Suprapubic skin (tissue), 4 donors: ENCODE measurements at places on chromosomes 2 and 18.

GRCh38 chr2:177207101-177207500 is 5.5 kb upstream of the HNRNPA3 start:
- no peak for DNase-seq

GRCh38 chr18:58067601-58068000 is 23.6 kb downstream of the NEDD4L start:
- no peak for DNase-seq

GRCh38 chr2:52383541-52383940 is 1351.6 kb upstream of the NRXN1 start:
- DNase-seq, result no peak

GRCh38 chr2:234607691-234608090 is 110.8 kb upstream of the ARL4C start:
- peak; percentile 43 for DNase-seq

DNA sequence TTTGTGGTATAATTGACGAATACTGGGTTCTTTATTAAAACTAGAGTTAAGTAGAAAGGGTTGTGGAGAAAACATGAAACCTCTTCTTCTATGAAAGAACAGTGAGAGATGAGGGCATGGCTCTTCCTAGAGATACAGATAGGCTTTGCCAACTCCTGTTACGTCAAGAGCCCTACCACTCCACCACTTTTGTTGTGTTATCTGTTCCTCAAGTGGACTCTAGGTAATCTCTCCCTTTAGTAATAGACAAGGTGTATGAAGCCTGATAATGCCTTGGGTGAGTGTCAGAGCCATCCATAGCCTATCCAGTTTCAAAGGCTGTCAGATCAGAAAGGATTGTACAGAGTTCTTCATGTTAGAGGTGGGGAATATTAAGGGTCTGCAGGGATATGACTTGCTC is 176.4 kb downstream of the SETBP1 start:
- DNase-seq, result no peak

DNA sequence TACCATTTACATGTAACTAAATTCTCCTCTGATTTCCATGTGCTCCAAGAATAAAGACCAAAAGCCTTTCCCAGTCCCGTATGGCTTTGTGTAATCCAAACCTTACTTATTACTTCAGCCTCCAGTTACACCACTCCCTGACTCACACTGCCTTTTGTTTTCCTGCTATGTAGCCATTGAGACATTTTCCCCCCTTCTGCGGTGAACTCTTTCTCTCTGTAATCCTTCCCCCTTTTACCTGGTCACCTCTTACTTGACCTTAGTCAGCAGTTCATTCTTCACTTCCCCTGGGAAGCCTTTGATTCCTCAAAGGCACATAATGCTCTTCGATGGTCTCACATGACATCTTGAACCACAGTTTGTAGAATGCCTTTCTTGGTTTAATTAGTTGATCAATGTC is 256.0 kb upstream of the FANCL start:
- no peak for DNase-seq

DNA sequence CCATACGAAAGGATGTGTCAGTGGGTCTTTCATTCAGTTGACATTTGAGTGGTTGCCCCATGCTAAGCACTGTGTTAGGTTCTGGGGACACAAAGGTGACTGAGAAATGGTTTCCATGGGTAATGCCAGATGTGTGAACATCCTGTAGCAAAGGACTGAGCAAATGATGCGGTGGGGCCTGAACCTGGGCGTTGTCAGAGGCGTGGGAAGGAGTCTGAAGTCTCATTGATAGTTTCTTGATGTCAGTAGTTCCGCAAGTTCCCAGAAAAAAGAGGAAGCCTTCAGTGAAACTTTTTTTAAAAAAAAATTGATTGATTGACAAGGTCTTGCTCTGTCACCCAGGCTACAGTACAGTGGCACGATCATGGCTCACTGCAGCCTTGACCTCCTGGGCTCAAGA is 56.9 kb downstream of the LIMS1 start:
- no peak for DNase-seq

- no peak for DNase-seq
Measured at GRCh38 chr2:27083410-27084296, 2.9 kb upstream of the KHK start.

- no peak for DNase-seq
Measured at GRCh38 chr18:22332590-22332989, 85.1 kb downstream of the CTAGE1 start.

DNA sequence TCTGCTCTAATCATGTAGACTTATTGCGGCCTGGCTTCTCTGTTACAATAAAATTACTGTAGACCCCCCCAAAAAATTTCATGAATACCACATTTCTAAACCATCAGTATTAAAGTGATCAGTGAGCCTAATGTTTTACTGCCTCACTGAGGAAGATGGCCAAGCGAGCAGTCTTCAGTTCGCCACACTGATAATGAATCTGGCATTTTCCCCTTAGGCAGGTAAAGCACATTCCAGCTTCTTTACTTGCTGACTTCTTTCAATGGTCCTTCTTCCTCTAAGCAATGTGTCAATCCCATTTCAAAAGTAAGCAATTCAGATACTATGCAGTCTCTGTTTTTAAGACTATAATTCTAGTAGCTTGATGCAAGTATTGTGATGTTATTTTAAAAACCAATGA is 137.6 kb downstream of the LAMA1 start:
- DNase-seq, result no peak

- no peak for DNase-seq
Measured at GRCh38 chr2:54669677-54670484, 53.6 kb upstream of the EML6 start.

- DNase-seq, result no peak
Measured at GRCh38 chr2:40028792-40029488, 249.9 kb upstream of the THUMPD2 start.

GRCh38 chr2:58620093-58620492 is 379.0 kb upstream of the FANCL start:
- DNase-seq, result no peak

- no peak for DNase-seq
Measured at GRCh38 chr2:9164112-9164608, 42.5 kb upstream of the ASAP2 start.

DNA sequence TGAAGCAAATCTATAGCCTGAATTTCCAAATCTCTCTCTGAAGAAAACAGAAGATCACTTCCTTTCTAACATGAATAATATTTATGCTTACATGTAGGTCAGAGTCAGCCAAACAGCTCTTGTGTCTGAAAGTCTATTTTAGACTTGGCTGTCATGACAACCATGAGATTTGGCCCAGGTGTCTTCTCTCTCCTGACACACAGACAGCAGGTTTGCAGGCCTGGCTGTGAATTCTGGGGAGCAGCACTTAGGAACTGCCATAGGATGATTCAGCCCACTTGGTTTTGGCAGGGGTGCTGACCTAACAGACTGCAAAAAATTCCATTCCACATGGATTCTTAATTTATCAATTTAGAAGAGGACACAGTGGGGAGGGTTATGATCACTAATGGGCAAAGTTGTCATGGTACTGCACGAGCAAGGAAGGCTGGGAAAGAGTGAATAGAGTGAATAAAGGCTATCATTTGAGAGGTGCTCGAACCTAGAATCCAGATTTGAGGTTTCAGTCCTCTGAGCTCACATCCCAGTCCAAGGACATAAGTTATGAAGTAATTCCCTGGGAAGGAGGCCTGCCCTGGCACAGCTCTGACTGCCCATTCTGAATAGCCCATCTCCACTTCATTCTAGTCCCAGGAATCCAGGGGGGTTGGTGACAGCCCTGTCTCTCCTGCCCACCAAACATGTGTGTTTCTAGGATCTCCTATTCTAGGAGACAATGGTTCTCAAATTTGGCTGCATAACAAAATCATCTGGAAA is 453.9 kb upstream of the TRIB2 start:
- no peak for DNase-seq

DNA sequence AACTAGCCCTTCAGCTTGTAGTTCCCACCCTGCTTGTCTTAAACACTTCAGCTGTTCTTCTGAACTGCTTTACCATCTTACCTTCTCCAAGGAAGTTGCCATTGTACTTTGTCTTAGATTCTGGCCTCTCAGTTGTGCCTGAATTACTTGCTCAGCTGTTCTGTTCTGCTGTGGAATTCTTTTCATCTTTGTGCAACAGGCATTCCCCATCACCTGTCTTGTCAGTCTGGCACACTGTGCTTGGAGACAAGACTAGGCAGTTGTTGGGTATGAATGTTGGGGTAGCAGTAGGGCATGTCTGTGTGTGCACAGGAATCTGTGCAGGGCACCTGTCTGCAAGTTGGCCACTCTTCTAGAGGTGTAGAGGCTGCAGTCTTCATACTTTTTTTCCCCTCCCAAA is 38.7 kb downstream of the PHLPP1 start:
- DNase-seq, result no peak

DNA sequence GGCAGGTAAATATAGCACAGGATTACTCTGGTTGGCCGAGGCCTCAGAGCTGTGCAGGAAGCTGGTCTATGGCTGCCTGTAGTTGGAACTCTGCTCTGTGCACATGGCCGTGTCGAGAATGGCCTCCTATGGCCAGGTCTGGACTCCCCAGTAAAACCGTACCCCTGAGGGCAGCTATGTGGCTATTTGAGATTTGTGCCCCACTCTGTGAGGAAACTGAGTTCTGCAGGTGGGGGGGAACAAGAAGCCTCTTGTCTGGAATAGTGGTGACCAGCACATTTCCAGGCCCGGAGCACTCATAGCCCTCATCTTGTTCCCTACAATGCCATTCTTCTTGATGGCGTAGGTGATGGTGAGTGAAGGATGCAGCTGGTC is 15.0 kb upstream of the TEX51 start:
- no peak for DNase-seq

GRCh38 chr18:11470941-11471340 is 138.5 kb upstream of the SLC35G4 start:
- DNase-seq, result no peak

DNA sequence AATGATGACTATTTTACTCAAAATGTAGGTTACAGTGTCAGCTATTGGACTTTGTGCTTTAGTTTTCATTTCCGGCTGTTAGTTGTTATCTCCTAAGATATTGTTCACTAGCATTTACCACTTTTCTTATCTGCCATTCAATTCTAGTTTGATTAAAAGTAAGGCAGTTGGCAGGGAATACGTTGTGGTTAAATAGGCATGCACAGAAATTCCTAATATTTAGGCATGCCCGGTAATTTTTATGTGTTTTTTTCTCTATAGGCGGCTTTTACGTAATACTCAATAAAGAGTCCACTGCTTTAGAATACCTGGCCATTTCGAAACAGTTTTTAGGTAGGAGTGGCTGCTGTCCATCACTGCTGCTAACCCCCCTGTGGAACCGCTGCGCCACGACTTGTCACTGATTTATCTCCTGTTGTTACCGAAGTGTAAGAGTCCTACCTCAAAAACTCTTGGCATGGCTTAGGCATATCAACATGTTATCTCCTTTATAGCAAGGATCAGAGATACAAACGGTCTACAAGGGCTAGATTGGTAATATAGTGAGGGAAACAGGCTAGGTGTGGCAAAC is 39.5 kb downstream of the BABAM2 start:
- no peak for DNase-seq

DNA sequence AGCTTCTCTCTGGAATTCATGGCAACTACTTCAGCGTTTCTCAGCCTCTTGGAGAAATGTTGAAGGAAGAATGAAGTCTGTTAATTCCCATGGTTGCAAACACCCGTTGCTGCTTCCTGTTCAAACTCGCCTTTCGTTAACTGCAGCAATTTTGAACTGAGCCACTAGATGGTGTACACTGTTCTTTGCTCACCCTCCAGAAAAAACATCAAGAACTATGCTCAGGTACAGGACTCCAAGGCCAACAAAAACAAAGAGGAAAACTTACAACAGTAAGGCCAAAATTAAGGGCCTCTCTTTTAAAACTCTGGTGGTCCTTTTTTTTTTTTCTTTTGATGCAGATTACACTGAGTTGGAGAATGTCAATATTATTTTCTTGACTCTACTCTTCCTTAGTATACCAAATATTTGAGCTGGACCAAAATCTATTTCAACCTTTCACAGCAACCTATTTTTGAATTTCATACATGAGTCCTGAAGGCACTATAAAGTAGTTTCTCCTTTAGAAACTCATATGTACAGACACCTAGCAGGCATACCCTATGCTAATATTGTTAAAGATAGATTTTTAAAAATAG is 58.2 kb downstream of the KLHL14 start:
- no peak for DNase-seq

- no peak for DNase-seq
Measured at GRCh38 chr18:9694952-9695495, 13.1 kb upstream of the RAB31 start.

GRCh38 chr2:51107841-51108240 is 75.9 kb upstream of the NRXN1 start:
- DNase-seq, result no peak

GRCh38 chr2:159913900-159914299 is 115.9 kb upstream of the CD302 start:
- DNase-seq, result no peak

GRCh38 chr2:12415536-12415935 is 301.2 kb upstream of the TRIB2 start:
- no peak for DNase-seq

DNA sequence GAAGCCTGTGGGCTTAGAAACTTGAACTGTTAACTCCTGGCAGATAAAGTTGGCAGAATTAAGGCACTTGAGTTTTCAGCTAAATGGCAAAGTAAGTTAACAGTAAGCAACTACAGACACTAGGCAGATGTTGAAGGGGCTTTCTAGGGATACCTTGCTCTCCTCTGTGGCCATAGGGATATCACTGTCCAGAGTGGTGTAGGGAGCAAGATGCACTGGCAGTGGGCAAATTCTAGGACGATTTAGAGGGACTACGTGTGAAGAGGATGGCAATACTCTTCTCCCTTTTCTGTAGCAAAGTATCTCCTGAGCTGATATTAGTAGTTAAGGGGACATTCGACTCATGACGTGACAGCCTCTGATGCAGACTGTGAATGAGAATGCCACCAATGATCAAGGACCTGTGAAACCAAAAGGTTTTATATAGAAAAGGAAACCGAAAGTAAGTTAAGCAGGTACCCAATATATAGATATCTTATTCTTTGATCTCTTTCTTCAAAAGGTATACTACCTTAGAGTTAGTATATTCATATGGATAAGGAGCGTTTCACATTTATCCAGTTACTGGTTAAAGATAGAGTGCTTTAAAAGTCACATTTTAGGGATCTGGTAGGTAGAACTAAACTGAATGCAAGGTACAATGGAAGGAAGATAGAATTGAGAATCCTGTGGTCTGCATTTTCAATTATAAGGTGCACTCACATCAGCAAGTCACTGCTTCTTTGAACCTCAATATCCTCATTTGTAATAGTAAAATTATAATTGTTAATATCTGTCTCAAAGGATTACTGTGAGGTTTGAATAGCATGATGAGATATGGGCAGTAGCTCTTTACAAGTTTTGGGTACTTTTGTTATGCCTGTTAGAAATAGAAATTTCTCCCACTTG is 106.4 kb downstream of the KCNH7 start:
- DNase-seq, result no peak

DNA sequence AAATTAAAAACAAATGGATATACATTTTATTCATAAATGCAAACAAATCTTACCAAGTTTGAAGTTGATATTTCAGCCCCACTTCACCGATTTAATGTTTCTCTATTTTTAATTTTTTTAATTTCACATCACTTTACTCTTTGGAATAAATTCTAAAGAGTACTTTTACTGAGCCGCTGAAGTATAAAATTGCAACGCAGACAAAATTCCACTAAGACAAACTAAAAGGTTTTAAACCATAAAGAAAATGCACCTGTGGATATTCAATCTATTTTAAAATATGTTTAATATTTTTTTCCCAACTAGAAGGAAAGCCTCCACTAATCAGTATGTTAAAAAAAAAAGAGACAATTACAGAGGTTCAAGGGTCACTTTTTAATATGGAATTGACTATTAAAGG is 1073.9 kb upstream of the CRIM1 start:
- no peak for DNase-seq

GRCh38 chr18:12441475-12442034 is 33.8 kb downstream of the PRELID3A start:
- DNase-seq, result no peak

GRCh38 chr2:157840568-157841156 is 35.5 kb downstream of the ACVR1 start:
- DNase-seq, result no peak
